ENCODE measurements at places on chromosomes 7 and 10.

- peaks cover 18% of the 10 kb centered on the region for H3K4me1 ChIP-seq
- no peak for DNase-seq
- no peak overlapping the region for H3K27ac ChIP-seq
- no peak overlapping the region for H3K4me3 ChIP-seq
- no peaks in the 10 kb centered on the region for H3K27me3 ChIP-seq
Measured at GRCh38 chr10:77911535-77912123, 14.9 kb downstream of the DLG5 start.

GRCh38 chr10:124516746-124517397, 55.2 kb downstream of the LHPP start:
- no peaks in the 10 kb centered on the region for H3K4me1 ChIP-seq
- no peak overlapping the region for H3K27ac ChIP-seq
- DNase-seq: no peak
- peaks cover 2% of the 10 kb centered on the region for H3K36me3 ChIP-seq
- H3K4me3 ChIP-seq: no peak overlapping the region

- H3K4me3 ChIP-seq: no peak overlapping the region
- H3K27me3 ChIP-seq: no peaks in the 10 kb centered on the region
- peaks cover 5% of the 10 kb centered on the region for H3K36me3 ChIP-seq
- peaks cover 9% of the 10 kb centered on the region for H3K4me1 ChIP-seq
- no peak for DNase-seq
Measured at GRCh38 chr10:48802611-48803071, 118.0 kb downstream of the WDFY4 start.

- no peak overlapping the region for H3K27ac ChIP-seq
- H3K27me3 ChIP-seq: no peaks in the 10 kb centered on the region
- no peak overlapping the region for H3K4me3 ChIP-seq
- H3K4me1 ChIP-seq: peaks cover 42% of the 10 kb centered on the region
Measured at GRCh38 chr7:37371755-37372154, 76.9 kb downstream of the ELMO1 start.

GRCh38 chr7:143419880-143420279, 11.2 kb upstream of the EPHA1 start:
- H3K27ac ChIP-seq: no peak overlapping the region
- H3K4me1 ChIP-seq: no peaks in the 10 kb centered on the region
- DNase-seq: no peak
- H3K36me3 ChIP-seq: peaks cover 2% of the 10 kb centered on the region

DNA sequence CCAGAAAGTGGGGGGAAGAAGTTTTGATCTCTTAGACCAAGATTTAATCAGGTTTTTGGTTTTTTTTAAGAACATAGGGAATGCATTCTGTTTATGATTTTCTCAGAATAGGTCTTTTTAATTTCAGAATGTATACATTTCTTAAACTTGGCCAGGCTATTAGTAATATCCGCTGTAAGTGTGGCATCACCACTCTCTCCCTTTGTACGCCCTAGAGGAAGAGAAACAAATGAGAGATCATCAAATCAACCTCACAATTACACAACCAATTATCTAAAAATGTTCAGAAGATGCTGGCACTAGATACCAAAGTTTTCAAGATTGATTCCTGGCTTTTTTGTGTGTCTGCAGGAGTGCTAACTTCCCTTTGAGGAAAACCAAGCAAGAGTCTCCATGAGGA, 70.0 kb downstream of the KLF6 start:
- no peak overlapping the region for H3K4me3 ChIP-seq
- no peak for DNase-seq
- no peak overlapping the region for H3K27ac ChIP-seq
- peaks cover 17% of the 10 kb centered on the region for H3K27me3 ChIP-seq

DNA sequence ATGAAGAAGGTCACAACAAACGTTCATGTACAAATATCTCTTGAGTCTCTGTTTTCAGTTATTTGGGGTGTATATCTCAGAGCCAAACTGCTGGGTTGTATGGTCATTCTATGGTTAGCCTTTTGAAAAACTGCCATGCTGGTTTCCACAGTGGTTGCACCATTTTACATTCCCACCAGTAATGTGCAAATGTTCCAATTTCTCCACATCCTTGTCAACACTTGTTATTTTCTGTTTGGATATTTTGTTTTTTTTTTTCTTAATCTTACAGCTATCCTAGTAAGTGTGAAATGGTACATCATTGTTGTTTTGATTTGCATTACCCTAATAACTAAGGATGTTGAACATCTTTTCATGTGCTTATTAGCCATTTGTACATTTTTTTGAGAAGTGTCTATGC, 13.0 kb upstream of the C1GALT1 start:
- peaks cover 4% of the 10 kb centered on the region for H3K36me3 ChIP-seq
- H3K27ac ChIP-seq: no peak overlapping the region
- H3K4me3 ChIP-seq: no peak overlapping the region
- peaks cover 19% of the 10 kb centered on the region for H3K4me1 ChIP-seq

DNA sequence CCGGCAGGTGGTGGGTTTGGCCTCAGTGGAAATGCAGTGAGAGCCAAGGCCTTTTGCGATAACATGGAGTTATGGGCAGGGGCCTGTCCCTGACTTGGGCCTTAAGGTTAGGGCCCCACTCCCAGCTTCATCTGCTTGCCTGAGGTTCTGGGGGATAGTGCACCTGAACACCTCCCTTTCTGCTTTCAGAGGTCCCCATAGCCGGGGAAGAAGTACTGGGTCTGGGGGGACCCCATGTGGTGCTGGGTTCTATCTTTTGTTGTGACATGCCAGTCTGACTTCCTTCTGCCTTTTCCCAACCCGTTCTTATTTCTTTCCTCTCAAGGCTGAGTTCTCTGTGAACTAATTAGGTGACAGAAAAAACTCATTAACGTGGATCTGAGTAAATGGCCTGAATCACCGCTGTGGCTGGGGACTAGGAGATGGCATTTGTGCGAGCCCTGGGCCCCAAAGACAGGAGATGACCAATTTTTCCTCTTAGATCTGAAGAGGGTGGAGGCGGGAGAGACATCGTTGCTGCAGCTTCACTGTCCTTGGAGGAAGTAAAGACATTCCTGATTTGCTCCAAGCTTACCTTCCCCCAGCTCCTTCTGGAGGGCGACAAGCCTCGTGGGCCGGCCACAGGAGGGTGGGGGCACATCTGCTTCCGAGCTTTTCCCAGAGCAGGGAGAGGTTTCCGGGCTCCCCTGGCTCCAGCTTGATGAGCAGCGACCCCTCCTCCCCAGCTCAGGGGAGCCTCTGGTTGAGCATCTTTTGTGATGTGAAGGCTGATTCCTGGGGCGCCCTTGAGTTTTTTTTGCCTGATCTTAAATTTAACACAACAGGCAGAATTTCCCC, 2.0 kb downstream of the AGAP3 start:
- H3K27me3 ChIP-seq: peaks cover 10% of the 10 kb centered on the region
- no peak for DNase-seq

- no peaks in the 10 kb centered on the region for H3K4me1 ChIP-seq
- no peak overlapping the region for H3K4me3 ChIP-seq
- no peaks in the 10 kb centered on the region for H3K36me3 ChIP-seq
- no peak overlapping the region for H3K27ac ChIP-seq
- no peak for DNase-seq
Measured at GRCh38 chr10:124002391-124003069, 90.9 kb downstream of the CHST15 start.

GRCh38 chr10:34107626-34108516, 707.2 kb downstream of the PARD3 start:
- no peak overlapping the region for H3K27ac ChIP-seq
- DNase-seq: no peak
- no peaks in the 10 kb centered on the region for H3K4me1 ChIP-seq
- H3K36me3 ChIP-seq: peaks cover 2% of the 10 kb centered on the region

DNA sequence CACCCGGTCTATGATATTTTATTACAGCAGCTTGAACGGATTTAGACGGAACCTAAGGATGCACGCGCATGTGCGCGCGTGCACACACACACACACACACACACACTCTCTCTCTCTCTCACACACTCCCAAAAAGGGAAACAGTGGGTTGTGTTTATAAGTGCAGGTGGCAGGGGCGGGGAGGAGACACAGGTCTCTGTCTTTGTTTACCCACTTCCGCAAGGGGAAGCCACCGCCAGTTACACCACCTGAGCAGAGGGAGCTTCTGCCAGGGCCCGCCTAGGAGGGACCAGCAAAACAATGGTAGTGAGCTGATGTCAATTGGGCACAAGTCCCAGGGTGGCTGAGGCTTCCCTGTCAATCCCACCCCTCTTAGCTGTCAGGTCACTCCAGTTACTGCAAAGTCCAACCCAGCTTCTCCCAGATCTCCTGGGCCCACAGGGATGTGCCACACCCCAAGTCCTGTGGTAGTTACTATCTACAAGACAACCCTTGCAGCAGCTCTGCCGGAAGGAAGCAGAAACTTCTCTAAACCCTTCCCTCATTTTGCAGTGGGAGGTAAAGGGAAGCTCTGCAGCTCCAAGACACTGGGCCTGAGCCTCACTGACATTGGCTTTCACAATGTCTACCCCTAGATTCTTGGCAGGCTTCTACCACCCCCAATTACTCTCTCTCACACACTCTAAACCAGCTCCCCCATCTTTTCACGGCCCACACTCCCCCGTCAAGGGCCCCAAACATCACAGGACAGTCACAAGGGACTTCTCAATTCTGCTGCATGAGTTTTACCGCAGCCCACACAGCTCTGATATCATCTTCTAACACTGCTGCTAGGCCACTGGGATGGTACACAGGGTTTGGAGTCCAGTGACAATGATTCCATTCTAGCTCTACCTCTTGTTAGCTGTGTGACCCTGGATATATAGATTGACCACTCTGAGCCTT, 17.6 kb downstream of the ANXA11 start:
- DNase-seq: peak; percentile 58
- peak overlapping the region; percentile 64 for H3K4me3 ChIP-seq
- peaks cover 86% of the 10 kb centered on the region for H3K4me1 ChIP-seq

DNA sequence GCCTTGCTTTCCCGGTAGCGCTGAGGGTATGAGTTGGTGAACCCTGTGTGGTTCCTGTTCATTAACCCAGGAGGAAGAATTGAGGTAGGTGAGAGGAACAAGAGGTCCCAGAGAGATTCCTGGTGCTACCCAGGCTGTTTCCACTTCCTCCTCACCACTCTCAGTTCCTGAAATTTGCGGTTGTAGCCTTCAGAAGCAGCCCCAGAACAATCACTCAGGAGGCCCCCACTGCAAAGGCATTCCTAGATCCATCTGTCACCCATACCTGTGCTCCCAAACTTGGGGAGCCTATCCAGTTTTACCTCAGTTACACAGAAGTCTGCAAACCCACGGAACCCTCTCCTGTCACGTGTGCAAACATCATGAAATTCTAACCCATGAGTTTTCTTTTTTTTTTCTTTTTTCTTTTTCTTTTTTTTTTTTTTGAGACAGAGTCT, 9.0 kb upstream of the PIP4K2A start:
- DNase-seq: no peak
- H3K27me3 ChIP-seq: no peaks in the 10 kb centered on the region
- H3K27ac ChIP-seq: no peak overlapping the region
- H3K36me3 ChIP-seq: peaks cover 1% of the 10 kb centered on the region

GRCh38 chr7:17773289-17773626, 167.0 kb downstream of the SNX13 start:
- peaks cover 2% of the 10 kb centered on the region for H3K36me3 ChIP-seq
- H3K27ac ChIP-seq: no peak overlapping the region
- no peak for DNase-seq
- no peaks in the 10 kb centered on the region for H3K27me3 ChIP-seq
- H3K4me3 ChIP-seq: no peak overlapping the region

DNA sequence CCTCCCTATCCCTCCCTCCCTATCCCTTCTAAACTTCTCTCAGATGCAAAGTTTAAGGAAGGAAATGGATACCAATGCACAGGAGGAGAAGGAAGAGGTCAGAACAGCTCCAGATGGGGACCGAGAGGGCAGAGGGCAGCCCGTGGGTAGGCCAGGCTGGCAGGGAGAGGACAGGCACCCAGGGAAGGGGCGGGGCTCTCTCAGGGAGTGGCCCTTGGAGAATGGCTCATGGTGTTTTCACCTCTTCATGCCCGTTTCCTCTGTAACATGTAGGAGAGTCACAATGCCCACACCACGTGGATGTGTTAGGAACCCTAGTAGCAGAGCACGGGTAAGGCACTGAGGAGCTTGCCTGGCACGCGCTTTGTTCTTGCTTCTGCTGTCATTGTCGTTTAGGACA, 264.5 kb downstream of the CELF2 start:
- peaks cover 15% of the 10 kb centered on the region for H3K4me1 ChIP-seq
- no peak for DNase-seq
- no peak overlapping the region for H3K27ac ChIP-seq
- no peaks in the 10 kb centered on the region for H3K27me3 ChIP-seq
- no peak overlapping the region for H3K4me3 ChIP-seq

- H3K4me3 ChIP-seq: no peak overlapping the region
- no peaks in the 10 kb centered on the region for H3K4me1 ChIP-seq
- no peaks in the 10 kb centered on the region for H3K36me3 ChIP-seq
- H3K27me3 ChIP-seq: no peaks in the 10 kb centered on the region
Measured at GRCh38 chr7:30644286-30644955, 37.8 kb downstream of the CRHR2 start.

- H3K27me3 ChIP-seq: no peaks in the 10 kb centered on the region
- no peak overlapping the region for H3K4me3 ChIP-seq
- H3K4me1 ChIP-seq: peaks cover 33% of the 10 kb centered on the region
- peak overlapping the region; percentile 84 for H3K27ac ChIP-seq
Measured at GRCh38 chr10:119095640-119096039, 8.3 kb upstream of the DENND10 start.

DNA sequence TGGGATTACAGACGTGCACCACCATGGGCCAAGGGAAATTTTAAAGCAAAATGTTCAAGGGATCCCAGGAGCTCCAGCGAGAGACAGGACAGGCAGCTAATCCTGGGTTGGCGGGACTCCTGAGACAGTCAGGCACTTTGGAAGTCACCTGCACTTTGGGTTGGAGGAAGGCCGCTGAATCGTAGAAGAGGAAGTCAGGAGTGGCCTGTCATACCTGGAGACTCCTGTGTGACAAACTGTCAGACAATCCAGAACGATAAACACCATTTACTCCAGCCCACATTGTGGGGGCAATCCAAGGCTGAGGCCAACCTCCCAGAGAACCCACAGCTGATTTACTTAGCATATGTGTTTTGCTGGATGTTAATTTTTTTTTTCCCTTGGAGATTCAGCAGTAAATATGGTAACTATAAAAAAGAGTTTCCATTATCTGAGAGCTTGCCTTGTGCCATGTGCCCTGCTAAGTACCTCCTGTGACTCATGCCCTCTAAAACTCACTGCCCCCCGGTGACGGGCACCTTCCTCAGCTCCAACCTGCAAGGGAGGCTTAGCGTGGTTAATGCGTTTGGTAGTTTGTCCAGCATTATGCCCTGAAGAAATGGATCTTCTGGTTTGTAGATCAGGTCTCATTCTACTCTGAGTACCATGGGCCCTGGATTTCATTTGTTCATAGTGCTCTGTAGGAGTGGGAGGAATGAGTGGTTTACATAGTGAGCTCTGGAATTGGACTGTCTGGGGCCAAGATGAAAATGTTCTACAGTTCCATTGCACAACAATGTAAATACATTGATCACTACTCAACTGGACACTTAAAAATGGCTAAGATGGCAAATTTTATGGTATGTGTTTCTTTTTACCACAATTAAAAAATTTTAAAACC, 50.9 kb downstream of the ICA1 start:
- no peaks in the 10 kb centered on the region for H3K36me3 ChIP-seq
- H3K4me3 ChIP-seq: no peak overlapping the region
- no peak for DNase-seq
- H3K4me1 ChIP-seq: no peaks in the 10 kb centered on the region
- no peak overlapping the region for H3K27ac ChIP-seq
- peaks cover 7% of the 10 kb centered on the region for H3K27me3 ChIP-seq

- H3K36me3 ChIP-seq: peaks cover 5% of the 10 kb centered on the region
- H3K27ac ChIP-seq: no peak overlapping the region
- peaks cover 6% of the 10 kb centered on the region for H3K4me1 ChIP-seq
- no peaks in the 10 kb centered on the region for H3K27me3 ChIP-seq
- no peak for DNase-seq
Measured at GRCh38 chr7:266851-267840, 22.8 kb upstream of the FOXL3 start.

Data from central memory CD8-positive, alpha-beta T cell (primary cell).